ENCODE measurements at places on chromosomes 1 and 21.

DNA sequence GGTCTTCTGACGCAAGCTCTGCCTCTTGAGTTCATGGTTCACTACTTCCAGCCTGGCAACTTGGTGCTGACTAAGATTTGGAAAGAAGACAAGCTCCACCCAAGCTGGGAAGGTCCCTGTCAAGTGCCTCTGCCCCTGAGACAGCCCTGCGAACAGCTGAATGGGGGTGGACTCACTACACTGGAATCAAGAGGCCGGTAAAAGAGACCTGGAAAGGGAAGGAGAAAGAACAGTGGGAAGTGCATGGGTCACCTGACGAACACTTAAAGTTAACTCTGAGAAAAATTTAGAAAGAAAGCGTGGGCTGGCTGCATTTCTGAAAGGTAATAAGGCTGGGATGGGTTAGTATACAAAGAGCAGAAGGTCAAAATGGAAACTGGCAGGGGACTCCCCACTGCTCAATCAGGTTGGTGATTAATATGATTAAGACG, 26.1 kb upstream of the ZNF496 start:
- DNase-seq = no peak

DNA sequence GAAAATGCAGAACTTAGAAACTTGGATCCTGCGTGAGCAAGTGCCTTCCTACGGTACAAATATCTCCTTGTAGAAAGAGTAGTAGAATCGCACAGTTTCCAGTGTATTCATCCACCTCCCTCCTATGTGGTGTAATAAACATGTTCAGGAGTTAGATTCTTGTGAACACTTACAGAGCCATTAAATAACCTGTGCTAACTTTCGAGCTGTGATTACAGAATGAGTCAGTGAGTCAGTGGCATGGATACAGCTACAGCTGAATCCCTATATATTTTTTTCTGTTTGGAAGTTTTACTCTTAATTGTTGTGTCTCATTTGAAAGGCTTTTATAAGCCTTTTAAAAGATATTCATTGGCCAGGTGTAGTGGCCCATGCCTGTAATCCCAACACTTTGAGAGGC, 148.7 kb downstream of the EDEM3 start:
- no peak for DNase-seq

- DNase-seq = no peak
These were observed 24.5 kb upstream of the GNPAT start for GRCh38 chr1:231216498-231216897.

GRCh38 chr1:26838474-26839338, 12.2 kb downstream of the ZDHHC18 start:
- DNase-seq = peak; percentile 21

- DNase-seq = no peak
These were observed 42.3 kb upstream of the RUNX3 start for GRCh38 chr1:24972221-24972914.

GRCh38 chr1:227305894-227306626, 12.2 kb downstream of the CDC42BPA start:
- no peak for DNase-seq

DNA sequence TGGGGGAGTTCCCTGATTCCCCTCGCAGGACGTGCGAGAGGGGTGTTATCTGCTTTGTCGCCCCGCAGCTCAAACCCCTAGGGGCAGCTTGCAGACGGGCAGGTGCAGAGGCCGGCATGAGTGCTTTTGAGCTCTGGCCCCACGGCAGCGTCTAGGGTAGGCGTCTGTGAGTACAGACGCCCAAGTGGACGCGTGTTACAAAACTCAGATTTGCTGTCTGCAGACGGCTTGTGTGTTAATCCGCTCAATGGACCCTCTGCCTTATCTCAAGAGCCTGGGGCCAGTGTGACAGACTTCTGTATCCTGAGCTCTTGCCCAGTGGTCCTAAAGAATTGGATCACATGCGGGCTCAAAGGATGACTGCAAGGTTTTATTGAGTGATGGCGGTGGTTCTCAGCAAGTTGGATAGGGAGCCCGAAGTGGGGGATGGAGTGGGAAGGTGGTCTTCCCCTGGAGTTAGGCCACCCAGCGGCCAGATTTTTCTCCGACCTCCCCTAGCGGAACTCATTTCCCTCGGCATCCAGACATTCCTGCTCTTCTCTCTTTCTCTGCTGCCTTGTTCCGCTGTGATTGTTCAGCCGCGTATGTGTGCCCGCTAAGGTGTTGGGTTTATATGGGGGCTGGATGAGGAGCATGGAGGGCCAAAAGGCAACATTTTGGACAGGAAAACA, 9.4 kb downstream of the CFHR4 start:
- DNase-seq = no peak

Data from activated gamma-delta T cell (primary cell).